ENCODE measurements at places on chromosomes 1 and 21. TPM values are rescaled to one million over a fixed set of nuclear protein-coding genes. Genes with fewer than 3 reads are reported as not detected.

C1orf87 gene
- total RNA-seq: not detected

KRTAP19-3 gene
- total RNA-seq: not detected

RUNX3 gene
- not detected for total RNA-seq

SETSIP gene
- not detected for total RNA-seq

UBXN11 gene
- 9.7 TPM for total RNA-seq

MARK1 gene
- 95.8 TPM for total RNA-seq

S100A7A gene
- not detected for total RNA-seq

PLEKHG5 gene
- total RNA-seq: 56.7 TPM

ALPL gene
- 2.5 TPM for total RNA-seq

TIE1 gene
- total RNA-seq: 15.7 TPM

ZNF648 gene
- total RNA-seq: 0.31 TPM

NRAS gene
- 47.0 TPM for total RNA-seq
